Temporal lobe (tissue), 4 donors: ENCODE measurements at places on chromosomes 2 and 18. TPM values are rescaled to one million over a fixed set of nuclear protein-coding genes. Genes with fewer than 3 reads are reported as not detected.

The CDC42EP3 gene
- total RNA-seq: 22.1 TPM

The KCNF1 gene
- total RNA-seq: 17.2 TPM

The CTAGE1 gene
- total RNA-seq: not detected

The PARD6G gene
- total RNA-seq: 7.1 TPM

The CCDC102B gene
- total RNA-seq: 12.5 TPM
